ENCODE measurements at places on chromosomes 1 and 21. TPM values are rescaled to one million over a fixed set of nuclear protein-coding genes. Genes with fewer than 3 reads are reported as not detected.

SPATA6 gene
- 0.41 TPM for polyA plus RNA-seq

PRMT6 gene
- polyA plus RNA-seq, result 7.8 TPM

- DNase-seq, result no peak
Observed at GRCh38 chr1:193070942-193071341, 11.5 kb downstream of the RO60 start.

- no peak for DNase-seq
Observed at GRCh38 chr1:19169642-19170041, 40.4 kb downstream of the UBR4 start.
